ENCODE measurements at places on chromosomes 2 and 18.

- DNase-seq, result no peak
These were observed 204.1 kb downstream of the GLI2 start for GRCh38 chr2:120939595-120940318.

DNA sequence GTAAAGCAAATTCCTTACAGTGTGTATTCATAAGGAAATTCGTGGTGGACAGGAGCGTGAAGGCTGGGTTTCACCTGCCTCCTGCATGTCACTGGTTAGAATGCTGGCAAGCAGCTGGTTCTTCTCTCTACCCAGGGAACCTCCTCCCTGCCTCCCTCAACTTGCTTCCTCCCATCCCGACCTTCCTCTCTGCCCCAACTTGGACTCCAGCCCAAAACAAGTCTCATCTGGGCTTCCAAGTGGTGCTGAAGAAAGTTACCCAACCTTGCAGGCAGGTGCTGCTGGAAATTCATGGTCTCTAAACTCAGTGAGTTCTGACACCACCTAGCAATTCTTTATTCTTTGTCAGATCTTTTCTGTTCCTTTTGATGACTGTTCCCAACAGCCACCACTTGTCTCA, 184.5 kb downstream of the BCL2 start:
- no peak for DNase-seq

- DNase-seq, result no peak
These were observed 204.7 kb downstream of the INSIG2 start for GRCh38 chr2:118292991-118293390.

DNA sequence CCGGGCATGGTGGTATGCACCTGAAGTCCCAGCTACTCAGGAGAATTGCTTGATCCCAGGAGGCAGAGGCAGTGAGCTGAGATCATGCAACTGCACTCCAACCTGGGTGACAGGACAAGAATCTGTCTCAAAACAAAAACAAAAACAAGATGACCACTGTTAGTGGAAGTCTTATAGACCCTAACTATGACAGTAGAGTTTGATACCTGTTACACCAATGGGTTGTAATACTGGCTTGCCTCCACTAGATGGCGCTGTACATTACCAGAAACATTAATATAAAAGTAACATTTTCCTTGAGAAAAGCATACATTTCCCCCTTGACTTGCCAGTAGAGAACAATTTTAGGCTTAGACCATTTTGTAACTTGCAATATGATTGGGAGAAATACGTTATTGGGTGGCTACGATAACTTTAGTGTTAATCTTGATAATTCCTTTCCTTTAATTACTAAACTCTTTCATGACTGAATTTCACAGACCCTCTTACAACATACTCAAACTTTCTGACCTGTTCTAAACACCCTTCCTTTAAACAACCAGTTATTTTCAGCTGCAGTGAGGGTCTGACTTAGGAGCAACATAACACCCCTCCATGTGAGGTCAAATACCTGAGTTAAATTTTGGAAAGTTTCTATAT, 19.5 kb downstream of the SLC25A52 start:
- no peak for DNase-seq

- DNase-seq, result no peak
These were observed 179.1 kb upstream of the LYPD1 start for GRCh38 chr2:132849118-132849517.

DNA sequence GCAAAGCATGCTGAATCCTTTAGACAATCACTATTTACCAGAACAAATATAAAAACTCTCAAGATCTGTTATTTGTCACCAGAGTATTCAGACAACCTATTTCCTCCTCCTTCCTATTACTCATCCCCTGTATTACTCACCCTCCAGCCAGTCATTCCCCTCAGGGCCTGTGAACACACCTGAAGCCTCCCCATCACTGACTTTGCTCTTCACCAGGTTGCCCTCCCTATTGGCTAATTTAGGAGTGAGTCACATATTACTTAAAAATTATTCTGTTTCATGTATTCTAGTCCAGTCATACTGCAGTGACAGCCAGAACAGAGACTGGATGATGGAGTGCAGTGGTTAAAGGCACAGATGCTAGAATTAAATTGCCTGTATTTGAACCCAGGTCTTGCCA, 3.7 kb upstream of the ATG16L1 start:
- no peak for DNase-seq

DNA sequence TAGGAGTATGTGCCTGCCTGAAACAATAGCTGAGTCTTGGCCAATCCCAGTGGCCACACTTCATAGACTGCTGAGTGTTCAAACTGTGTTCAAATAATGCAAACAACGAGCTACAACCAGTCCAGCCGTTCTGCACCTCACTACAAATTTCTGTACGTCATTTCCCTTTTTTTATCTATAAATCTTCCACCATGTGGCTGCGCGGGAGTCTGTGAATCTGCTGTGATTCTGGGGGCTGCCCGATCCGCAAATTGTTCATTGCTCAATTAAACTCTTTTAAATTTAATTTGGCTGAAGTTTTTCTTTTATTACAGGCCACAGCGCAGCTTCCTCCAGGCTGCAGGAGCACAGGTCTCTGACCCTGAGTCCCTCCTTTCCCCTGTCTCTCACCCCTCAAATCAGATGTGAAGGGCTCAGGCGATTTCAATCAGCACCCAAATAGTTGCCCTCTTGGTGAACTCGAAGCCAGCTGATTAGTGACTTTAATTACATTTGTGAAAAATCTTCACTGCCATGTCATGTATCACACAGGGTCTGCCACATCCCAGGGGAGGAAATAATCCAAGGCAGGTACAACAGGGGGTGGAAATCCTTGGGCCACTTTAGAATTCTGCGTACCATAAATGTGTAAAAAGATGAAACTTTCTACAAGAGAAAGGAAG, 145.6 kb downstream of the NDUFA10 start:
- no peak for DNase-seq

GRCh38 chr2:119282146-119282995, 58.7 kb downstream of the STEAP3 start:
- no peak for DNase-seq

GRCh38 chr2:21019000-21019677, 24.7 kb downstream of the APOB start:
- DNase-seq, result no peak

DNA sequence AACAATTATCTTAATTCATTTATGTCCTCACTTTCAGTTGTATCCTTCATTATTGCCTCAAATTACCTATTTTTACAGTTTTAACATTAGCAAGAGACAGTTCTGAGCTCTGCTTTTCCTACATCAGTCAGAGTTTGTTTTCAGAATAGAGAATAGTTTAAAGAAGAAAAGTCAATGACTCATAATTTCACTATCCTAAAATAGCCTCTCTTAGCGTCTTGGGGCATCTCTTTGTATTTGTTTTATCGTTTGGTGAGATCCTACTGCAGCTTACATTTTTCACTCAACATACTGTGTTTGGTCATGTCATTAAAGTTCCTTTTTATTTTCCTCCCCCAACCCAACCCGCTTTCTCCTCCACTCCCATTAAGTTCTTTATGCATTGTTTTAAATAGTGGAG, 3.8 kb downstream of the SEC11C start:
- DNase-seq, result no peak

DNA sequence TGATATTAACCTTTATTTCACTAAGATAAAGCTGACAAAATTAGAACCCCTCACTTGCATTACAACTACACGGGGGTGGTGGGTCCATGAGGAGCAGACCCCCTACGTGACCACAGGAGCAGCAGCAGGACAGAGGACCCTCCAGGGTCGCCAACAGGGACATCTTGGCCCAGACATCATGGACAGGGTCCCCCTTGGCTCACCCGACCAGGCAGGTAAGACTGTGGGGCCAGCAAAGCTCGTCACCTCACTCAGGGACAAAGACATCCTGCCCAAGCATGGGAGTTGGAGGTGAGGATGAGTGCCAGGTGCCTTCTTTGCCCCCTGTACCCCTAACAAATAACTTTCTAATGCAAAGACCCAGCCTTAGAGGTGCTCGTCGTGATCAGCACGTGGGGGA, 111.3 kb upstream of the RAB6C start:
- no peak for DNase-seq

GRCh38 chr18:59690186-59690982, 6.8 kb downstream of the CCBE1 start:
- no peak for DNase-seq

- DNase-seq, result no peak
These were observed 244.3 kb downstream of the FAM210A start for GRCh38 chr18:13481820-13482617.

DNA sequence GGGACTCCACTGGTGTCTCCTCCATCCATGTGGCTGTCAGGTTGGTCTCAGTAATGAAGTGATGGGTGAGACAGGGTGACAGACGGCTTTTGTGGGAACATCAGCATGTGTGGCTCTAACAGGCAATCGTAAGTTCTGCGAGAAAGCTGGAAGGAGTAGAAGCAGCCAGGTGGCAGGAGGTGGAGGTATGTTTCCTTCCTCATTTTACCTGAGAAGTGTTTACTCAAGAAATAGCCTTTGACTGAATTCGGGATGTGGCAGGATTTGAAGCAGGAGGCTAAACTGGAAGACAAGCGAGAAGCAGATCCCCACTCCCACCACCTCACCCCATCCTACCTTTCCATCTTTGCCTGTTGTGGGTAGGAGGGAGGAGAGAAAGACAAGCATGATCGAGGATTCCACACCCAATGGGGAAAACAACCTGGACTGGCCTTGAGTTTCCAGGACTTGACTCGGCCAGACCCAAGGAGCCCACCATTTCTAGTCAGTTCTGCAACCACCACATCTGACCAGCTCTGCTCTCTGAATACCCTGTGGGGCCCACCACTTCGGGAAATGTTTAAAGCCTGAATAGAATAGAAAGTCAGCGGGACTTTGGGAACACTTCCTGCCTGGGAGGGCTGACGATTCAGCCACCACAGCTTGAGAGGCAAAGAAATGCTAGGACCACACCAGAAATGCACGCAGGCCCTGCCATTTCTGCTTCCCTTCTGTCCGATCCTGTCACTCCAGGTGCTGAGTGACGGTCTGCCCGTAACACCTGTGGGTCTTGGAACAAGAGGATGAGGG, 1.2 kb downstream of the ABCG8 start:
- no peak for DNase-seq

- no peak for DNase-seq
These were observed 189.6 kb upstream of the SIX3 start for GRCh38 chr2:44751754-44752479.

DNA sequence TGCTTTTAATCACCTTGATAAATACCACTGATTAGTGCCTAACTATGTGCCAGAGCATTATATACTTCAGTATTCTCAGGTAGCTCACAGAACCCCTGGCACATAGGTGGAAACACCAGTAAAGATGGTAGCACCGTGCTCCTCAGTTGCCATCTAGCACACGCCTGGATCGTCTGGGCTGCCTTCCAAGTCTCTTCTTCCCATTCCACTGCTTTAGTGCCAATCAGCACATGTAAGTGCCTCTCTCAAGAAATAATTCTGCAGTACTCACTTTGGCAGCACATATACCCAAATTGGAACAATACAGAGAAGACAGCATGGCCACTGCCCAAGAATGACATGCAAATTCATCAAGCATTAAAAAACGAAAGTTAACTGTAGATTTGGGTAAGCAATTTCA, 13.0 kb downstream of the POLR2D start:
- no peak for DNase-seq

DNA sequence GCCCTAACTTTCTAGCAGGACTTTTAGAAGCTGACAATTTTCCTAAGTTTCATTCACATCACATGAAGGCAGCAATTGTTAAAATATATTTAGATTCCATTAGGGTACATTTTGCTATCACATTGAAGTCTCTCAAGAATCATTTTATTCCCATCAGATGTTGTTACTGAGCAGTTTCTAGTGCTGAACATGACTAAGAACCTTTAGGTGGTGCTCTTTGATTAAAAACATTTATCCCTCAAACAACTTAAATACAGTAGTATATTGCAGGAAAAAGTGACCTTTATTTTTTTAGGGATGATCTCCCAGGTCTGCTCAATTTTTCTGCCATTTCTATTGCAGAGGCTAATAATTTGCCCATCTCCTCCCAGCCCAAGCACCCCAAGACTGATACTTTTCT, 22.9 kb upstream of the NARS1 start:
- DNase-seq, result no peak

DNA sequence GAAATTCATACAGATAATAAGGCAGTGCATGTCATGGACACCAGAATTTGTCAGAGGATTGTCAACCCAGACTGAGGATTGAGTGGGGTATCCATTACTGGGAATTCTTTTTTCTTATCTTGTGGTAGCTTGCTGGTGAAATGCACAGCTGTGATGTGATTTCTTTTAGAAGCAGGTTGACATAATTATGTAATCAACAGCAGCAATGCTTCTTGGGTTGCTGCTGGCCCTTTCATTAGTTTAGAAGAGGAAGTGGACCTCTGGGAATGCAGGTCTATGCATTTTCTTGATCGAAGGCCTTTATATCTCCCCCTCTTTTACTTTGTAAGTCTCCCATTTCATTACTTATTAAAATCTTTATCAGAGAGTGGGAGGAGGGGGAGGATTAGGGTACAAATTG, 319.9 kb downstream of the AGPS start:
- DNase-seq, result no peak

DNA sequence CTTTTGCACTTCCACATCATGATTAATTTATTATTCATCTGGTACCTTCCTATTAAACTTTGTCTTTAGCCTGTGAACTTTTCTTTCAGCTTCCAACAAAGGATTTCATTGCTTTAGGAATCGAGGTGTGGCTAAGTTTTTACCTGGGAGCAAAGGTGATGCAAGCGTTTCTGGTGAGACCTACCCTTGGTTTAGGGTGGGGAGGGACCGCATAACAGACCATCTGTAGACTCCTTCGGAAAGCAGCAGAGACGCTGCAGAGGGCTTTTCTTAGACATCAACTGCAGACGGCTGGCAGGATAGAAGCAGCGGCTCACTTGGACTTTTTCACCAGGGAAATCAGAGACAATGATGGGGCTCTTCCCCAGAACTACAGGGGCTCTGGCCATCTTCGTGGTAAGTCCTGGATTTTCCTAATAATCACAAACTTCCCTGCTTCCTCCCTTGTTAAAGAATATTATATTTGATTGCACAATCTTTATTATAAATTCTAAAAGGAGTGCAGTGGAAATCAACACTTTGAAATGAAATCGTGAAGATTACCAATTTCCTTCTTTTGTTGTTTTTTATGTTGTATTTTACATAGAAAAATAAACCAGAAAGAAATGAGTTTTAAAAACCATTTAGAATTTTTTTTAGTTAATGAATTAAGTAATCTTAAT, at the start of gene DSG3:
TSS of gene DSG3 (plus strand) at position 212 of the 662 bp plus-strand sequence. CDS start at position 349, 137 bp downstream.
- no peak for DNase-seq

DNA sequence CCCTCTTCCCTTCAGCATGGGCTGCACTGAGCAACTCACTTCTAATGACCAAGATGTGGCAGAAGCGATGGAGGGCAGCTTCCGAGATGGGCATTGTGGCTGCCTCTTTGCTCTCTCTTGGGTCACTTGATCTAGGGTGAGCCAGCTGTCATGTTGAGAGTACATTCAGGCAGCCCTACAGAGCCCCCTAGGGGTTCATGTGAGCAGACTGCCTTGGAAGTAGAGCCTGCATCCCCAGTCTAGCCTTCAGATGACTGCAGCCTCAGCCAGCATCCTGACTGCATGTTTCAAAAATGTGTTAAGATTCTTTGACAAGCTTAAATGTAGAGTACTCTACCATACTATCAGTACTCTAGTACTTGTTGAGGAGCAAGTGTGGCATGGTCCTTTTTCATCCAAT, 143.9 kb downstream of the NCK2 start:
- DNase-seq, result no peak

- DNase-seq, result no peak
These were observed 189.9 kb upstream of the SH3BP4 start for GRCh38 chr2:234761910-234762309.
